ENCODE measurements at places on chromosomes 2 and 18.

- DNase-seq = peak; percentile 29
Measured at GRCh38 chr2:186426153-186427016, 59.7 kb upstream of the ZC3H15 start.

DNA sequence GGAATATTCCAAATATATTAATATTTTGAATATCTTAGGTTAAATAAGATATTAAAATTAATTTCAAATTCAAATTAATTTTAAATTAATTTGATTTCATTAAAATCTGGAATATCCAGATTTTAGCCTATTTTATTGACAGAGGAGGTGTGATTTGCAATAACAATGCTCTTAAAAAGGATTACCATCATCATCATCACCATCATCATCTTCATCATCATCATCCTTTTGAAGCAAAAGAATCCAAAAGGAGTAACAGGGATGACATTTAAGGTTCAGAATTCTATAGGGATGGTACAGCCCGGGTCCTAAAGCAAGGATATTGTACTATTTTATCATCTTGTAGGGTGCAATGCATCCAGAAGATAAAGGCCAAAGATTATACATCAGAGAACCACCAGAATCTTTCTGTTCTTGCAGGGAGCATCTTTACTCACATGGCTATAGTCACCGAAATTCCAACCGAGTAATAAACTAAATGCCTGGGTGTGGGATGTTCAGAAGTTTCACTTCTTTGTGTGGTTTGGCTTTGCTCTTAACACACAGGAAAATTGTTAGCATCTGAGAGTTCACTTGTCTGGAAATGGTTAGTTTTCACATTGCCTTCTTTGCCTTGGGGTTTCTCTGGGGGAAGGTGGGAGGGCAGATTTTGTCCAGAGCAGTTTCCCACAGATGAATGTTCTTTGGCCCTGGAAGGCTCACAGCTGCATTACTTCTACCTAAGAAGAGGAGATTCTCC lies 99.1 kb upstream of the ITGA6 start:
- DNase-seq = no peak

- DNase-seq = no peak
Measured at GRCh38 chr2:157432475-157433106, 11.3 kb downstream of the CYTIP start.

DNA sequence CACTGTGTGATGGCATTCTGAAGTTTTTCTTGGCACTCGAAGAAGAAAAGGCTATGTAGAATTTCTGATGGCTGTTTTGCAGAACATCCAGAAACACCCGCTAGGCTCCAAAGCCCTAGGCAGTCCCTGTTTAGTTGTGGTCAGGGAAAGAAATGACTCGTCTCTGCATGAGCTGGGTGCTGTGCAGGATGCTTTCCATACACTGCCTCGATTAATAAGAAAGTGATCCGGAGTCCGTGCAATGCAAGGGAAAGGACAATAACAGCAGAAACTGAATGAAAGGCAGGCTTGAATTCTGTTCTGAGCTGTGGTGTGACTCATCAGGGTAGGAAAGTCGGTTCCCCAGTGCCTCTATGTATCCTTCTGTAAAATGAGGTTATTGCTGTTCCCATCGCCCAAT lies 18.7 kb downstream of the MAPRE3 start:
- no peak for DNase-seq

DNA sequence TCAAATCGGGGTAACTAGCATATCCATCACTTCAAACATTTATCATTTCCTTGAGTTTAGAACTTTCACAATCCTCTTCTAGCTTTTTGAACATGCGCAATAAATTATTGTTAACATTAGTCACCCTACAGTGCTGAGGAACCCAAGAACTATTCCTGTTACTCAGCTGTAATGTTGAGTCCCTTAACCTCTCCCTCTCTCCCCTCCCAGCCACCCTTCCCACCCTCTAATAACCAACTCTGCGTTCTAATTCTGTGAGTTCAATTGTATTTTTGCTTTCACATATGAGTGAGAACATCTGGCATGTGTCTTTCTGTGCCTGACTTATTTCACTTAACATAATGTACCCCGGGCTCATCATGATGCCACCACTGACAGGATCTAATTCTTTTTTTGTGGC lies 78.6 kb upstream of the RANBP2 start:
- DNase-seq = no peak

DNA sequence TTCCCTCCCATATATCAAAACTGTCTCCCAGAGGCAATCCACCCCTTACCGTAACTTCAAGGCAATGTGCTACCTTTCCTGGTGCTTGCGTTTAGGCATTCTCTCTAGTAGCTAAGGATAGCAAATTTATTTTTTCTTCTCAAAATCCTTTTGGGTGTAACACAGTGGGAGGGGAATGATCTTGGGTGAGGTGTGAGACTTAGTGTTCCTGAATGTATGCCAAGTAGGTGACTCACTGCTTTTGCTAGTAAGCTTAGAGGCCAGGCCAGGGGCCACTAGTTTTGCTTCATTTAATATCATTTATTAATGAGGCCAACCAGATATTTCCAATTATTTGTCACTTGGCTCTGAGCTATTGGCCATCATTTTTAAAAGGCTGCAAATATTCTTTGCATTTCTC lies 135.5 kb downstream of the NAPG start:
- no peak for DNase-seq

DNA sequence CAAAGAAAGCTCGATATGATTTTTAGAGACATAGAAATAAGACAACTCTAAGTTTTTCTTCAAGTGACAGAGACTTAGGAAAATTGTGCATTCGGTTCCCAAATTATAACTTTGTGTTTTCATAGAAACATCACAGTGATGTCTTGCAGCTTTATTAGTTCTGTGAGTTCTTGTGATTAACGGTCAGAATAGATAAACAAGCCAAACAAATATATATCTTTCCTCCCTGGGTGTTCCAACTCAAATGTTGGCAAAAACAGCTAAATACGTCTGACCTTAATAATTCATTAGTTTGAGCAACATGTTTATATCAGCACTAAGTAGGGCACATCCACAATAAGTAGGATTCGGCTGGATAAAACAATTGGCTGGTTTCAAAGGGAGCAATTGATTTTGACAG lies 47.6 kb downstream of the DTNA start:
- no peak for DNase-seq

DNA sequence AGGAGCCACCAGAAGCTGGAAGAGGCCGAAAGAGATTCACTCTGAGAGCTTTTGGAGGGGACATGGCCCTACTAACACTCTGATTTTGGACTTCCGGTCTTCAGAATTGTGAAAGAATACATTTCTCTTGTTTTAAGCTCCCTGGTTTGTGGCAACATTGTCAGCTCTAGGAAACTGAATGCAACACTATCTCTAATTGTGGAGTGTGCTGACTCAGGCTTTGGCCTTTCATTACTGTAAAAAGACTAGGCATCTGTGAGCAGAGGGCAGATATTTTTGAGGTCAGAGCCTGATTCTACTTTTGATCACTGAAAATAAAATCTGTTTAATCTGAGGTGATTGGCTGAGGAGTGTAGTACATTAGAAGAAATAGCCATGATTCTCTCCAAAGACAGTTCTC lies 185.4 kb upstream of the FAM98A start:
- no peak for DNase-seq

DNA sequence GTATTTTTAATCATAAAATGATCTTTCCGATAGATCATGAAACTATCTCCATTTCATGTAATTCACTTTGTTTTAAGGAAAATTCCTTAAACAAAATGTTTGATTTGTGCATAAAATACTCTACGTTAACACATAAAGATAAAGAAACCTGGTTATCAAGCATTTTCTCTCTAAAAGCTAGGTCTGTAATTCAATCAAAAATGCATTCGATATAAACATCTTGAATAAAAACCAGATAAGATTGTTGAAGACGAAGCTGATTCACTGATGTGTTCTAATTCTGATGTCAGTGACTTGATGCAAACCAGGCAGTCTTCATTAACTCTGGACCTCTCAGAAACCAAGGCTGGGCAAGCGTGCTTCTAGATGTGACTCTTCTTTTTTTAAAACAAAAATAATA lies 245.2 kb downstream of the CTNNA2 start:
- DNase-seq = no peak

DNA sequence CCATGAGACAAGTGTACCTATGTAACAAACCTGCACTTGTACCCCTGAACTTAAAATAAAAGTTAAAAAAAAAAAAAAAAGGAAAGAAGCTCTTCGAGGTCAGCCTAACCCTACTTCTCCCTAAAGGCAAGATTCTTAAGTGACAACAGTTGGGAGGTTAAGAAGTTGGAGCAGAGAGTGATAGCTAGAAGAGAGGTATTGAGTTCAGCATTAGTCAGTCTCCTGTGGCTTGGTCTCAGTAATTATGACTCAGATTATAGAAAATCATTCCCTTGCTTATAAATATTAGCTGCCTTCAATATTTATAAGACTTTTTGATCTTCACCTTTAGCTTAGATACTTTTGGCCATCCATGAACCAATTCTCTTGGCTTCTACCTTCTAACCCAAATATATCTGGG lies 926.8 kb upstream of the SLC39A10 start:
- DNase-seq = no peak

GRCh38 chr2:134218414-134218813 lies 35.5 kb upstream of the MGAT5 start:
- no peak for DNase-seq

- DNase-seq = no peak
Measured at GRCh38 chr18:79883461-79884293, 67.8 kb downstream of the SLC66A2 start.

- no peak for DNase-seq
Measured at GRCh38 chr2:83993873-83994632, 465.0 kb downstream of the SUCLG1 start.

Measured in GM12864 (cell line).